ENCODE measurements at places on chromosomes 16 and 17. TPM values are rescaled to one million over a fixed set of nuclear protein-coding genes. Genes with fewer than 3 reads are reported as not detected.

- no peak for DNase-seq
Measured at GRCh38 chr17:83110735-83111134, 31.3 kb downstream of the METRNL start.

The PPP1R1B gene
- total RNA-seq, result not detected

GRCh38 chr16:56357241-56357764 is 68.0 kb downstream of the AMFR start:
- no peak for DNase-seq

- DNase-seq, result no peak
Measured at GRCh38 chr17:57406131-57406980, 150.0 kb downstream of the MSI2 start.

Measured in activated CD8-positive, alpha-beta memory T cell treated with anti-CD3 and anti-CD28 coated beads, Interleukin-2, amount 10 ng/mL, durations not matched to agents 7 days and 5 days (primary cell).